NAMALWA (cell line): ENCODE measurements at places on chromosomes 2 and 18.
A peak's percentile ranks its signal among the peaks of the same experiment; 100 is the strongest.

- no peak for DNase-seq
These were observed 408.4 kb downstream of the RIT2 start for GRCh38 chr18:42707080-42707479.

DNA sequence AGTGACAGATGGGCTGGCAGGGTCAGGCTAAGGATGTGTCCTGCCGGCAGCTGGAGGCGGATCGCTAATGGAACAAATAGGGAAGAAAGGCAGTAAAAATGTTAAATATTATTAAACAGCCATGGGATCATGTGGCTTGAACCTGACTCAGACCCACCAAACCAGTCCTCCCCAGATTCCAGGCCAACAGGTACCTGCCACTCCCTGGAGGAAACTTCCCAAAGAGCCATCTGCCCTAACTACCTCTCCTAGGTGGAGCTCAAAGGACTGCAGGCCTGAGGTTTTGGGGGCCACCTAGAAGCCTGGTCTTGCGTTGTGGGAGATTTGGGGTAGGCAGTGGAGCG is 34.3 kb downstream of the CIB4 start:
- DNase-seq = no peak

GRCh38 chr2:21866316-21866715 is 742.5 kb downstream of the TDRD15 start:
- no peak for DNase-seq

DNA sequence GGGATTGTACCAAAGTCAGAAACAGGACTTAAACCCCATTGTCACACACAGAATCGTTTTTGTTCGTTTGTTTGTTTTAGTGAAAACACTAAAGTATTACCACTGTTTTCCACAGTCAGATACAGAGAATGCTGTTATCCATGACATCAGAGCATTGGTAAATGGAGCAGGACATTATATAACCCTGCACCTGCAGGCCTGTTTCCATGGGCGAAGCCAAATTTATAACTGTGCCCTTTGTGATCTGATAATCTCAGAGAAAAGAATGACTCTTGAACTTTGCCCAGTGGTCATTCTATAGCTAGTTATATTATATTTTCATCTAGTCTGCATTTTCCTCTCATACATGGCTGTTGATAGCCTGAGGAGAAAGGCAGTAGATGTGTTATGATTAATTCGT is 217.6 kb downstream of the TMEM182 start:
- DNase-seq = no peak

- no peak for DNase-seq
These were observed 80.5 kb upstream of the CAVIN2 start for GRCh38 chr2:191927319-191927867.

DNA sequence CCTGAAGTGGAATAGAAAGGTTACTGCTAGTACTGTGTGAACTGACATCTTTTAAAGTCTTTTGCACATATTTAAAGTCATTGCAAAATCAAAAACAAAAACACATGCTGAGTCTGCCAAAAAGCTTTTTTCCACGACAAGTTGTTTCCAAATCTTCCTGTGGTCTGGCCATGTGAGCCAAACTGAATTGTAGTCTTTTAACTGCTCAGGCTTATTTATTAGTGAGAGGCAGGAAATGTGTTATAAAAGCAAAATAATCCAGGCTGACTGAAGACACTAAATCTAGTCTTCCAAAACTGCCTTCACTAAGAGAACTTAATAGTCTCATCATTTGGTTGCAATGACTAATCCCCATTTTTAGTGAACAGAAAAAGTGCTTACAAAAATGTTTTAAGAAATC is 2.3 kb downstream of the KRCC1 start:
- no peak for DNase-seq

GRCh38 chr2:152336119-152336853 is 1.3 kb downstream of the FMNL2 start:
- DNase-seq = no peak

DNA sequence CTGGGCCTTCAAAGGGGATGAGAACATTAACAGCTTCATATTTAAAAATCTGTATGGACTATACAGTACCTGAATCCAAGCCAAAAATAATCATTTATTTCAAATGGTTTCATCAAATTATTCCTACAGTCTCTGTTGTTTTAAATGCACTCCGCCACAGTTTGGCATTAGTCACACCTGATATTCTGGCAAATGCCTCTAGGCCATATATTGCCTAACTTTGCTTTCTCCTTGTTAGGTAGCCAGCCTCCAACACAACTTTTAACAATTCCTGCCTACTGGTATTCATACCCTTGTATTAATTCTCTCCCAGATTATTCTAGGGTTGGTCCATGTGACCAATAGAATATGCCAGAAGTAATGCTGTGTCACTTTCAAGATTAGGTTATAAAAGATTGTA is 146.6 kb upstream of the FANCL start:
- no peak for DNase-seq

- no peak for DNase-seq
These were observed 176.9 kb upstream of the FN1 start for GRCh38 chr2:215612786-215613185.

DNA sequence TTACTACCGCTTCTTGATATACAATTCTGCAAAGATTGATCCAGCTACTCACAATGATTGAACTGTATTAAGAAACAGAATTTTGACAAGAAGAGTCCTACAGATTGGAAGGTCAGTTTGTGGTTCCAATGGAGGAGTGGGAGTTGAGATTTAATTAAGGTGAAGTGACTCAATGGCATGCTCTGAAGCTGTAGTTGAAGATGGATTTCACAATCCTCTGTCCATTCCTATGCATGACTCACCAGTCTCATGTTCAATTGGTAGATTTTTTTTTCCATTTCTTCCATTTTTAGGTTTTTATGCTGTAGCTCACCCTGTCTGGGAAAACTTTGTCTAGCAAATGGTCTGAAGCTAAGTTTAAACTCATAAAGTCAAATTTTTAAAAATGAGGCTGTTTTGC is 83.3 kb downstream of the DPP4 start:
- DNase-seq = no peak

GRCh38 chr2:33924586-33925169 is 325.6 kb upstream of the FAM98A start:
- no peak for DNase-seq

- DNase-seq = no peak
These were observed 9.1 kb downstream of the SMIM21 start for GRCh38 chr18:75418293-75419005.

DNA sequence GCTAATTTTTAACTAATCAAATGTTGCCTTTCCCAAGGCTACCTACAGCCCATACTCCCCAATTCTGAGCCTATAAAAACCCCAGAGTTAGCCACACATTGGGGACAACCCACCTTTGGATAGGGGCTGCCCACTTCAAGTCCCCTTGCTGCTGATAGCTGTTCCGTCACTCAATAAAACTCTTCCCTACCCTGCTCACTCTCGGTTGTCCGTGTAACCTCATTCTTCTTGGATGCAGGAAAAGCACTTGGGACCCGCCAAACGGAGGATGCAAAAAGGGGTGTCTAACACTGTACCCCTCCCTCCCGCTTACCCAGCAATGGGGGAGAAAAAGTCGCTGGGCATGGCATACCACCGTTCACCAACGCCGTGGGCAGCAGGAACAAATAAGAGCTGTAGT is 12.2 kb downstream of the IWS1 start:
- DNase-seq = no peak

DNA sequence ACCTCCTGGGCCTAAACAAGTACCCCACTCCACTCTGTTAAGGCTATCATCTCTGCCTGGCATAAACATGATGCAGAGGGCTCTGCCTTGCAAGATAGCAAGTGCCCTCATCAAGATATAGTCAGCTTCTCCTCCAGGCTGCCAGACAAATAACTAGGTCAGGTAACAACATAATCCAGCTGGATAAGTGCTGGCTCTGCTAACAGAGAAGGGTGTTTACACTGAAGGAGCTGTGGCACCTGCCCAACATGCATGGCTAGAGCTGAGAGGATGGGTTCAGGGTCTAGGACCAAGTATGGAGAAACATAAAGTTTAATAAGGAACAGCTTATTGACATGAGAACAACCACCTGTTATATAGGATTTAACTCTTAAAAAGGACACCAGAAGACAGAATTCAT is 42.8 kb downstream of the DLGAP1 start:
- no peak for DNase-seq

GRCh38 chr2:158664987-158665386 is 130.1 kb upstream of the DAPL1 start:
- no peak for DNase-seq

- DNase-seq = no peak
These were observed 47.9 kb downstream of the EFR3B start for GRCh38 chr2:25089605-25090315.

DNA sequence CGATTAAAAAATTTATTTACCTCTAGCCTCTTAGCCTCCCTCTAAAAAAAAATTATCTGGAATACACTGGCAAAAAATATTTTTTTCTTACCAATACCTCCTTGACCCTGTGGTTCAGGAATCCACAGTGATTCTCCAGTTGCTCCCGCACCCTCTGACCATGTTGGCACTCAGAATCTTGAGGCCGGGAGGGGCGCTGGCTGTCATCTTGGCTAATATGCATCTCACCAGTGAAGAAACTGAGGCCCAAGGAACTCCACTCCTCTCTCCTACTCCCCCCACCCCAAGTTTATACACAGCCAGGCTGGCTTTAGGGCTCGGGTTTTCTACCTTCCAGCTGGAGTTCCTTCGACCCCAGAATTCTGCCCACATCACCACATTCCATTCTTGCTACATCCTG is 97.8 kb upstream of the THOC1 start:
- no peak for DNase-seq

DNA sequence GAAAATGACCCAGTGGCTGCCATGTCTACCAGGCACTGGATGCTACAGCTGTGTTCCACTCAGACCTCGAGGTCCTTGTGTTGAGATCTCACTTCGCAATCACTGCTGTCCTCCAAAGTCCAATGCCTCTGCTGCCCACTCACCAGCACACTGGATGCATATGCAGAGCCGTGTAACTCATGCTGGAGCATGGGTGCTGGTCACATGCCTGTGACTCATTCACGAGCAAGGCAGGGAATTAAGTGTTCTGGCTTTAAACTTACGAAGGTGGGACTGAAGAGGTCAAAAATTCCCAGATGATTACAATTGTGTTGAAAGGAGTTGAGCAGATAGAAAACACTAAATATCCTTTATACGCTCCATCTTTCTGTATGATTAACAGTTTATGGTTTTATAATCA is 417.5 kb downstream of the NUP35 start:
- DNase-seq = no peak

DNA sequence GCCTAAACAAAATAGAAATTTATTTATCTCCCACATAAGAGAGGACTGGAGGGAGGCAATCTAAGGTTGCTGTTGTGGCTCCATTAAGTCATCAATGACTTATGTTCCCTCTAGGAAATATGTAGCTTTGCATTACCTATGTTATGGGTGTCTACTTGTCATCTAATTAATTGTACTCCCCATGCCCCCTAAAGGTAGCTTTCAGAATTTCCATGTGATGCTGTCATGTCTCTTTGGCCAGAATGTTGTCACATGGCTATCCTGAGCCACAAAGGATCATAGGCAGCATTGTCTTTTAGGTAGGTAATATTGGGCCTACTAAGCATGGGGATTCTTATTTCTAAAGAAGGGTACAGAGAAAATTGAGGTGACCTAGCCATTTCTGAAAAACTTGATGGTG is 935.6 kb upstream of the FANCL start:
- DNase-seq = peak; percentile 43

DNA sequence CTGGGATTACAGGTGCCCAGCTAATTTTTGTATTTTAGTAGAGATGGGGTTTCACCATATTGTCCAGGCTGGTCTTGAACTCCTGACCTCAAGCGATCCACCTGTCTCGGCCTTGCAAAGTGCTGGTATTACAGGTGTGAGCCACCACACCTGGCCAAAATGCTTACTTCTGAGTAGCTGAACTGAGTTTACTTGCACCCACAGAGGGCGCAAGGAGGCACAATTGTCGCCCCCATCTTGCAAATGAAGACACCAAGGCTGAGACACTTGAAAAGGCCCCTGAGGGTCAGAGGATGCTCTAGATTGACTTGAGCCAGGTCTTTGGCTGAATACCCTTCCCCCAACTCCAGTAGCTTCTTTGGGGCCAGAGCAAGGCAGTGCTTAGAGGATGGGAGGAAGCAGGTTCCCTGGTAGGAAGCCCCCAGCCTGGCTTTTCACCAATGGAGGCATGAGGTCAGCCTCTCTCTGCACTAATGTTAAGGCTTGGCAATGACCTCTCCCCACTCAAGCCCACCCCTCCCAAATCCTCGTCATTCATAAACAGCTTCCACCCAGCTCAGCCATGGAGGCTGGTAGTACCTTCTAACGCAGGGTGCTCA is 14.5 kb upstream of the KIF1A start:
- no peak for DNase-seq

DNA sequence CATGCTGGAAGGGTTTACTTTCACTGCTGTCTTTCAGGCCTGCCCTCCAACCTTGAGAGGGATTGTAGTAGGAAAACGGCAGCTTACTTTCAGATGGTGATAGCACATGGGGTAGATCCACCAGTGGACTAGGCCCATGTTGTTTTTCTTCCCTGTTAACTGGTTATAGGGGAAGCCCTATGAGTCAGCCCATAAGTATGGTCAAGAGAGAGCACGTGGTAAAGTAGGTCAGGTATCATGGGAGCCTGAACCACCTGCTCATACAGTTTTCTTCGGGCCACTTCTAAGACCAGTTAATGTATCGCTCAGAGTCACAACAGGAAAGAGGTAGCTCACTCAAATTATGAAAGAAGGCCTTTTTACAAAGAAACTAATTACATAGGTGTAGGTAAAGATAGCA is 33.0 kb downstream of the PDK1 start:
- DNase-seq = no peak

DNA sequence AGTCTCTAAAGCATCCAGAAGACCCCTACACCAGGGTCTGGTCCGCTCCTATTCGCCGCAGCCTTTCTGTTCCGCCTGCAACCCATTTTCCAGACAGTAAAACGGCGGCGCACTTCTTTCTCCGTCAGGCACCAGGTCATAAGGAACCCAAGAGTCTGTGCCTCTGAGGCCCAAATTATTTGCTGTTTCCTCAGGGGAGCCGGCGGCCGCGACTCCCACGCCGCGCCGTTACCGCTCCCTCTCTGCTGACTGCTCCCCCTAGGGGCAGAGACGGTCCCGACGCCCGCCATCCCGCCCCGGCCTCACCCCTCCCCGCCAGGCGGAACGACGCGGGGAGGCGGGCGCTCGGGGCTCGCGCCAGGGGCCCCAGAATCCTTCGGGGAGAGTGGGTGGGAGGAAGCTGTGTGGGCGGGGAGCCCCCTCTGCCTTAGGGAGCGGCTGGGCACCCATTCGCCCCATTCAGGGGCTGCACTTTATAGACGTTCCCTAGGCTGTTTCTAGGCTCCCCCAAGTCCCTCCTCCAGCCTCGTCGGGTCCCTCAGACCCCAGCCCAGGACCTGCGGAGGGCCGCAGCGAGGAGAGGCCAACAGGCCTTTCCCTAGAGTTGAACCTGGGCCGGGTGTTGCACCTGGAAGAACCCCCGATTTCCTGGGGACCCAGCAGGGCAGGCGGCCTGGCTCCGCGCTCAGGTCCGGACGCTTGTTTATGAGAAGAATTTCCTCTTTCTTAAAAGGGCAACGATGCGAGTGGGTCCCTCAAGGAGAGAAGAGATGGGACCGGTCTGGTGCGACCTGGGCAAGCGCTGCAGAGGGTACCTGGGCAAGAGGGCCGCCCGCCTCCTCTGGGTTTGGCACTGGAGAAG is 3.6 kb upstream of the CTDSP1 start:
- DNase-seq = peak; percentile 96
